ENCODE measurements at places on chromosomes 13 and 19.

- no peak for DNase-seq
These were observed 8.7 kb downstream of the MAP2K2 start for GRCh38 chr19:4115050-4115817.

GRCh38 chr13:112442483-112443090, 66.4 kb downstream of the SPACA7 start:
- DNase-seq, result no peak

GRCh38 chr13:100290165-100290801, 201.4 kb downstream of the PCCA start:
- DNase-seq, result peak; percentile 12

- DNase-seq, result no peak
These were observed 17.3 kb downstream of the DEDD2 start for GRCh38 chr19:42200116-42200715.

GRCh38 chr13:33629605-33630360, 188.2 kb upstream of the RFC3 start:
- DNase-seq, result no peak

DNA sequence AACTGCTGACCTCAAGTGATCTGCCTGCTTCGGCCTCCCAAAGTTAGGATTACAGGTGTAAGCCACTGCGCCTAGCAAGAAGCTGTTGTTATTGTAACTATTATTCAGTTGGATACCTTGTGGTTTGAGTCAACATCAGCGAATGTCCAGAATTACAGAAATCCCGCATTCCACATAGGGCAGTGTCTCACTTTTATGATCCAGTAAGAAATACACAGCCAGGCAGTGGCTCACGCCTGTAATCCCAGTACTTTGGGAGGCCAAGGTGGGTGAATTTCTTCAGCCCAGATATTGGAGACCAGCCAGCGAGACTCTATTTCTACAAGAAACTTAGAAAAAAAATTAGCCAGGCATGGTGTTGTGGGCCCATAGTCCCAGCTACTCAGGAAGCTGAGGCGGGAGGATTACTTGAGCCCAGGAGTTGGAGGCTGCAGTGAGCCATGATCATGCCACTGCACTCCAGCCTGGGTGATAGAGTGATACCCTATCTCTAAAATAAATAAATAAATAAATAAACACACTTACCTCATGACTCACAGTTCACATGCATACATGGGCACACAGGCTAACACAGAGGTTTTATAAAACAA, 43.8 kb downstream of the SPTBN4 start:
- no peak for DNase-seq

GRCh38 chr13:40386586-40386985, 279.9 kb downstream of the FOXO1 start:
- DNase-seq, result no peak

GRCh38 chr13:46173656-46174055, 8.3 kb downstream of the LCP1 start:
- no peak for DNase-seq

All from fibroblast of upper back skin (primary cell).